ENCODE measurements at places on chromosomes 12 and 14.

GRCh38 chr12:106226884-106227640 lies 20.8 kb downstream of the CKAP4 start:
- no peak overlapping the region for H3K27ac ChIP-seq
- peak; percentile 81 for DNase-seq
- H3K27me3 ChIP-seq: no peaks in the 10 kb centered on the region
- H3K4me1 ChIP-seq: no peaks in the 10 kb centered on the region

DNA sequence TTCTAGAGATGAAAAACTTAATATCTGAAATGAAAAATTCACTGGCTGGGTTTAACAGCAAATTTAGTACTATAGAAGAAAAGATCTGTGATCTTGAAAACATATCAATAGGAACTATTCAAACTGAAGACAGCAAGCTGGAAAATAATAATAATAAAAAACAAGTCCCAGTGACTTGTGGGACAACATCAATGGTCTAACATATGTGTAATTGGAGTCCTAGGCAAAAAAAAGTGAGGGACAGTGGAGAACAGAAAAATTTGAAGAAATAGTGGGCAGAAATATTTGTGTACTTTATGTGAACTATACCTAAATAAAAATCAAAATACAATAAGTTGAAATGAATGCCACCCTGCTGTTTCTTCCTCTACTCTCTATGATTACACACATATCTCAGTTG lies 2.4 kb upstream of the SERPINA9 start:
- H3K27me3 ChIP-seq: no peaks in the 10 kb centered on the region
- no peaks in the 10 kb centered on the region for H3K36me3 ChIP-seq
- H3K4me1 ChIP-seq: no peaks in the 10 kb centered on the region

GRCh38 chr12:81957631-81958030 lies 198.5 kb upstream of the PPFIA2 start:
- no peaks in the 10 kb centered on the region for H3K27me3 ChIP-seq
- H3K4me1 ChIP-seq: no peaks in the 10 kb centered on the region
- H3K4me3 ChIP-seq: no peak overlapping the region
- DNase-seq: no peak

- H3K27ac ChIP-seq: no peak overlapping the region
- no peak overlapping the region for H3K4me3 ChIP-seq
- H3K36me3 ChIP-seq: no peaks in the 10 kb centered on the region
Measured at GRCh38 chr14:104427131-104427851, 152.3 kb upstream of the C14orf180 start.

DNA sequence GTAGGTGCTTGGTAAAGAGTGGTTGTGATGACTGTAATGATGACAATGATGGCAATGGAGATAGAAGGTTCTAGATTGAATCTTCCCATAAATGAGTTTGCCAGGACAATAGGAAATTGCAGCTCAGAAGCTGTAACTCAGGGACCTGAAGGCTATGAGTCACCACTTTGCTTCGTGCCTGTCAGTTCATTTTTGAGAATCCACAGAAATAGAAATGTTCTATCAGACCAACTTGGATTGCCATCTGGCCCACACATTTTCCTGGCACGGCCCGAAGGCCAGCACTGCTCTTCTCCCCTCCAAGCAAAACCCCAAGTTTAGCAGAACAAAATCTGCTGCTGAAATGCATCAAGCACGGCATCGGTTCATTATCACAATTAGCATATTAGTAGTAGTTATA lies 1127.0 kb downstream of the BCL11B start:
- DNase-seq: no peak
- no peak overlapping the region for H3K27ac ChIP-seq
- peaks cover 16% of the 10 kb centered on the region for H3K4me1 ChIP-seq
- no peaks in the 10 kb centered on the region for H3K27me3 ChIP-seq

- H3K36me3 ChIP-seq: no peaks in the 10 kb centered on the region
- no peak overlapping the region for H3K27ac ChIP-seq
- H3K27me3 ChIP-seq: no peaks in the 10 kb centered on the region
Measured at GRCh38 chr14:45078323-45078722, 5.6 kb upstream of the PRPF39 start.
